ENCODE measurements at places on chromosomes 7 and 10.

GRCh38 chr10:131264110-131264788 is 47.3 kb downstream of the TCERG1L start:
- DNase-seq, result no peak

DNA sequence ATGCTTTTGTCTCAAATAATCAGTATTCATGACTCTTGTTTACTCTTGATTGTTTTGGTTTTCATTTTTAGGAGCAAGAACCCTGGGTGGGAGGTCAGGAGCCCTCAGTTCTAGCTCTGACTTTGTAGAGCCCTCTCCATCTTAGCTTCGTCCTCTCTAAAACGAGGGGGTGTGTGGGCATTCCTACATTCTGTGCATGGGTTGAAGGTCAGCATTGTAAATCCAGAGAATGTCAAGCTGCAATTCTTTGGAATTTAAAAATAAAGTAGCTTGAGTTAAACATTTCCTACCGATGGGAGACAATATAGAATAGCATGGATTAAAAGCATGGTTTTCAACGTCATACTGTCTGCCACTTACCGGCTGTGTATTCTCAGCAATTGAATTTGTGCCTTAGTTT is 128.3 kb downstream of the PRPF18 start:
- DNase-seq, result no peak

- DNase-seq, result no peak
These were observed 2.0 kb downstream of the CALY start for GRCh38 chr10:133334503-133335245.

- DNase-seq, result no peak
These were observed 142.6 kb downstream of the PLXDC2 start for GRCh38 chr10:19958787-19959186.

- DNase-seq, result no peak
These were observed 177.1 kb downstream of the DGKI start for GRCh38 chr7:137669706-137670105.

DNA sequence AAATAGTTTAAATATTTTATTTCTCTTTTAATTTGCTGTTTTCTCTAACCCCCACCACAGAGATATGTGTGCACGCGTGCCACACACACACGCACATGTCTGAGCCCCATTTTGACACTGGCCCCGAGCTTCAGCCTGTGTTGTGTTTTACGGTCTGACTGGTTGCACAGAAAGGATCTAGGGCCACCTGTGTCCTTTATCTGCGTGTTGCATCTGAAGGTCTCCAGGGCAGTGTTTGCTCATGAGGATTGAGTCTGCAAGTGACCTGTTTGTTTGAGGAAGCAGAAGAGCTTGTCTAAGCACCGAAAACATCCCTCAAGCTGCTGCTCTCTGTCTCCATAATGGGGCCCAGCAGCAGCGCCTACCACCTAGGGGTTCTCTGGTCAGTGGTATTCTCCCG is 266.4 kb upstream of the LYZL1 start:
- no peak for DNase-seq

- no peak for DNase-seq
These were observed 20.2 kb downstream of the ZMIZ2 start for GRCh38 chr7:44768628-44769371.

DNA sequence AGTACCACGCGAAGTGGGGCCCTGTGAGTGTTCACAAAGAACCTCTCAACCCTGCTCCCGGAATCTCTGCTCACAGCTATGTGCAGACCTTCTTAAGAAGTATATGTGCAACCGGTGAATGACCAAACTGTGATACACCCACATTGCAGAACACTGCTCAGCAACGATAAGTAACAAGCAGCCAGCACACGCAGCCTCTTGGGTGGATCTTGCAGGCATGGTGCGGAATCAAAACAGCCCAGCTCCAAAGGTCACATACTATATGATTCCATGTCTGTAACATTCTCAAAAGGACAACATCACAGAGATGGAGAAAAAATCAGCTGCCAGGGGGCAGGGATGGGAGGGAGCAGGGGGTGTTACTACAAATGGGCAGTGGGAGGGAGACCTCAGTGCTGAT is 101.6 kb downstream of the DLG5 start:
- no peak for DNase-seq

GRCh38 chr7:133150760-133151159 is 68.9 kb upstream of the CHCHD3 start:
- DNase-seq, result no peak

DNA sequence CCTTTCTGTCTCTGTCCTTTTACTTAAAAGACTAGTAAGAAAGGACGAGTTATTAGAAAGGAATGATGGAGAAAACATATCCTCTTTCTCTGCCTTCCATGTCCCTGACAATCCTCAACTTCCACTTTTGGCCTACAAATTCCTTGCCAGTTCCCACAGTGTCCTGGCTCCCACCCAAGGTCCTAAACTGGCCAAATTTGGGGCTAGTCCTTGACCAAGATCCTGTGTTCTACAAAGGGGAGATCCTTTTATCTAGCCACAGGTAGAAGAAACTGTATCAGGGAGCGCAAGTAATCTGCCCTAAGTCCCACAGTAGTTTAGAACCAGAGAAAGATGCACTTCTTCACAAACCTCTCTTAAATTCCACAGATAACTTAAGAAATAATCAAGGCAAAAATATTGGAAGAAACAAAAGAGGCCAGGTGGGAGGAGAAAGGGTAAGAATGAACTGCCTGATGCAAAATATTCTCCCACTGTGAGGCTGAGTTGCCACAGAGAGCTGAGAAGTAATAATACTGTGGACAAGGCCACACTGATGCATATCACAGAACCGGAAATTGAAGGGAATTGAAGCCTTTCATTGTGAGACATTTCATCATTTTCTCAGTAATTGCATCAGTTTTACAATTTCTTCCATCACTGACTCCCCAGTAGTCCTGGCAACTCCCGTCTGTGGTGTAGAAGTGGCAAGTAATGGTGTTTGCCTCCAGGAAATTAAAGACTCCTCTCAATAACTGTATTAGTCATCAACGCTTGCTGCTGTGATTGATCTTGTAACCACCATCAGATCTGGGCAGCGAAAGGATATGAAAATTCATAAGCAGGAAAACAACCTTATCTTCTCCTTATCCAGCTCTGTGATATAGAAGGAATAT is 47.2 kb downstream of the DNAJC12 start:
- DNase-seq, result no peak

DNA sequence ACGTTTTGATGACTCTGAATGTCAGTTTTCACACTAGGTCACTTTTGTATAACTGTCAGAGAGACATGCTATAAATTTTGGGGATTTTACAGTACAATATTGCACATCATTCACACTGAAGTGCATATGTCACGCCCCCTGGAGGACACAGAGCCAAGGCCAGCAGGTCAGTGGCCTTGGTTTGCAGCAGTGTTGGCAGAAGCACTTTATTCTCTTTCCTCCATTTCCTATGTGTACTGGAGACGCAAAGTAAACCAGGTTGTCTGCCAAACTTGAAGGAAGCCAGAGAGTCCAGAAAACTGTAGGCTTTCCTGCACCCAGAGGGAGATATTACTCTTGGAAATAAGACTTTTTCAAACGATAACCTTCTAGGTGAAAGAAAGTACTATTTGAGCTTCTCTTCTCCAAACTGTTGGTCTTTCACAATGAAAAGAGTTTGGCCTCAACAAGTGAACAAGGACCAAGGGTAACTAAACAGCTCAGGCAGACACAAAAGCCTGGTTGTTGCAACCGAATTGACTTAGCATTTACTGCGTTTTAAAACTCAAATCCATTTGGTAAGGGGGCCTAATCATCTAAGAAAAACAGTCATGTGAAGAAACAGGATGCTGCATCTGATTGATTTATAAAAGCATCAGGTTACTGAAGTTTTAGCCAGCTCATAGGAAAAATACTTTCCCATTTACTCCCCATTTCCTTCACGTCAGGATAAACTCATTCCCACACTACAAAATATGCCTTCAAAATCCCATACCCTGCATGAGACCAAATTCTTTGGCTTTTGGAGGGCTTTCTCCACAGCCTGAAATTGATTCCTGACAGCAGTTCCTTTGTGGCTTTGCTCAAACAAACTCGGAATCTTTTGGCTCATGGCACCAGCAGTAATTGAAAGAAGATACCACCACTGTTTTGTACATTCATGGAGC is 83.0 kb upstream of the SEC61G start:
- peak; percentile 5 for DNase-seq

GRCh38 chr7:100358027-100358856 is at the start of gene PILRB:
PILRB (plus strand) TSS chr7:100358117; CDS start chr7:100358303, 186 bp downstream.
- no peak for DNase-seq

- no peak for DNase-seq
These were observed 224.9 kb downstream of the SKIDA1 start for GRCh38 chr10:21300551-21300950.

DNA sequence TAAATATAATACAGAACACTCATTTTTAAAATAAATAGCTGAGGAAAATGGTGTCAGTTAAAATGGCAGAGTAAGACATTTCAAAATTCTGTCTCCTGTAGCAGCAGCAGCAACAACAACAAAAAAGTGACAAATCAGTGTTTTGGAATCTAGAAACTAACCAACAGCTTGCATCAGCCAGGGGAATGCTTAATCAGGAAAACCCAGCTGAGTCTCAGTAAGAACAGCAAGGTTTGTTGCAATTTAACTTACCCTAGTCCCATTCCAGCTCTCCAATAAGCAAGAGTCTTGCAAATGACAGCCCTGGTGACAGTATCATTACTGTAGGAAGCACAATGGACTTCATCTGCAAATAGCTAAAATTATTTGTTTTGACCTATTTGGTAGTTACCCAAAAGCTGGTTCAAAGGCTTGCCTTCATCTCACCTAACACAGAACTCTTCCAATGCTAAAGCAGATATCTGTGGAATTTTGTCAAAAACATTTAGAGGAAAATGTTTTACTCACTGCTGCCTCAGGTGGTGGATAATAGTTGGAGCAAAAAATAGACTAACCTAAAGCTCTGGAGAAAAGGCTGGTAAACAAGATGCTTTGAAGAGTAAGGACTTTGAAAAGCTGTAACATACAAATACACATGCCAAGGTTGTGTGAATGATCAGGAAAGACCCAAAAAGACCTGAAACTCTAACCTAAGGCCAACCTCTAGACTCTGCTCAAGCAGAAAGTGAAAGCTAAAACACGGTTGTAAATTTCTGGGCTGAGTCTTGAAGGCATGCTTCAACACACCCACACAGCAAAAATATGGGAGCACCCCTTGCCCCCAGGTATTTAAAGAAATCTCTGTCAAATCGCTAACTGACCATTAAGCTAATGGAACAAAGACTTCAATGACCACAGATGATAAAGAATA is 9.9 kb upstream of the ARHGAP22 start:
- no peak for DNase-seq

GRCh38 chr7:5667391-5667790 is 114.1 kb downstream of the RNF216 start:
- DNase-seq, result no peak

DNA sequence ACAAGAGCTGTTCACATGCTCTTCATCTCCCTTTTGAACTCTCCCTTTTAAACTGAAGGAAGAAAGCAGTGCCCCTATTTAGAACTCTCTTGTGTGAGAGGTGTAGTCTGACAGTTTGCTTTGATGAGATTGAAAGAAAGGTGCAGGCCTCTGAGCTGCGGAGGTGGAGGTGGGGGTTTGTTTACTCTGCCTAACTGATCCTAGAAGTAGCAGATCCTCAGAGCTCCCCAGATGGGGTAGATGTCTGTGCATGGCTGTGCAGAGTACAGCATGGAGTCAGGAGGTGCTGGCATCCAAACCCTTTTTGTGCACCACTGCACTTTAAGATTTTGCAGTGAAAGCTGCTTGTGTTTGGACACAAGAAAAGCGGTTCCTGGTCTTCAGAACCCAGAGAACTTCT is 58.3 kb downstream of the MINDY4 start:
- DNase-seq, result no peak

- no peak for DNase-seq
These were observed 172.5 kb upstream of the INSYN2A start for GRCh38 chr10:127368929-127369328.

DNA sequence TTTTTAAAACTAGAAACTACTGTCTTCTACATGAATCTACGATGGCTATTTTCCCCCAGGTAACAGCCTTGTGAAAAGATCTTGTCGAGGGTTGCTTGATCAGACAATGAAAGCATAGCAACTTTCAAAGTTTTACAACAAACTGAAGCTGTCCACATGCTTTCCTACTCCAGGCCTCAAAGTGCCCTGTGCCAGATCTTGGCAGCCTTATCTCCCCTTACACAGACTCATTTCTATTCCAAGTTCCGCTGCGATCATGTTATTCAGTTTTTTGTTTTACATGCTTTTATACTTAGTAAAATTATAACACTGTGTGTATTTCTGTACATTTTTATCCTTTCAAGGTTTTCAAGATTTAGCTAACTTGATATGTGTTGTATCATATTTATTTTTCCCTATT is 661.7 kb upstream of the SORCS1 start:
- no peak for DNase-seq

GRCh38 chr10:64619102-64619501 is 1097.9 kb downstream of the REEP3 start:
- DNase-seq, result no peak

DNA sequence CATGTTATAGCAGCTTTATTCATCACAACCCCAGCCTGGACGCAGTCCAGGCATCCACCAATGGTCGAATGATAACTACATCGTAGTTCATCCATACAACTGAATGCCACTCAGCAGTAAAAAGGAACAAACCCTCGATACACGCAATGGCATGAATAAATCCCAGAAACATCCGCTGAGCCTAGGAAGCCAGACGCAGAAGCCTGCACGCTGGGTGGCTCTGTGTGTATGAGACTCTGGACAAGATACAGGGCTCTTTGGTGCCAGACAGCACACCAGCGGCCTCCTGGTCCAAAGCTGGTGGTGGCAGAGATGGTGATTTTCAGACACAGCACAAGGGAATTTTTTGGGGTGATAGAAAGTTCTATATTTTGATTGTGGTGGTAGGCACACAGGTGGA is 10.0 kb upstream of the CRYGN start:
- DNase-seq, result no peak

- no peak for DNase-seq
These were observed 42.0 kb upstream of the PTF1A start for GRCh38 chr10:23150091-23150490.

DNA sequence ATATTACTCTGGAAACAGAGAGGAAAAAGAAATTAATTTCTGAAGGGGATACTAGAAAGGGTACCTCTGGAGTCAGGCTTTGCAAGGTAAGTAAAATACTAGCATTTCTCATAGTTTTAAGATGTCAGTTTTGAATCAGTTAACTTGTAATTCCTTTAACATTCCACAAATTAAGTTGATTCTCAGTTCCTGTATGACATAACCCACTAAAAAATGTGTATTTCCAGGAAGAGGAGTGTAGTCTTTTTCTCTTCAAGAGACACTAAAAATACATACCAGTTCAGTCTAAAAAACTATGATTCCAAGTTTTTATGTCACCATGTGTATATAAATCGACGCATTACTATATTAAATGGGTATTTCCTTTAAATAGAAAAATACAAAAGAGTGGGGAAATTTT is 113.2 kb downstream of the CDK6 start:
- no peak for DNase-seq

GRCh38 chr7:98700533-98700932 is 83.4 kb downstream of the NPTX2 start:
- DNase-seq, result no peak

All from CD4-positive, alpha-beta T cell treated with Interleukin-12 subunit alpha and Interleukin-12 subunit beta, for 1 hour (primary cell).